ENCODE measurements at places on chromosomes 6 and 20. TPM values are rescaled to one million over a fixed set of nuclear protein-coding genes. Genes with fewer than 3 reads are reported as not detected.

The UBE2C gene
- total RNA-seq: 17.3 TPM

The ARMC12 gene
- 0.39 TPM for total RNA-seq

The NRN1 gene
- total RNA-seq: 142 TPM

The BPIFA3 gene
- not detected for total RNA-seq

The FAM209B gene
- total RNA-seq: 0.52 TPM

The PRRT1 gene
- total RNA-seq: 0.54 TPM

The RSPH3 gene
- total RNA-seq: 11.5 TPM

The LPA gene
- total RNA-seq: not detected

The LCA5 gene
- 11.5 TPM for total RNA-seq

Measured in articular chondrocyte of knee joint (primary cell).